Camera-type eye (tissue), 1 donor: ENCODE measurements at places on chromosomes 1 and 21. TPM values are rescaled to one million over a fixed set of nuclear protein-coding genes. Genes with fewer than 3 reads are reported as not detected.

Gene LRRIQ3
- total RNA-seq: 1.4 TPM

Gene LRRC53
- total RNA-seq: 0.11 TPM

Gene MPZ
- 19.4 TPM for total RNA-seq

Gene ASPM
- total RNA-seq: 20.5 TPM

Gene LEFTY1
- total RNA-seq: 0.60 TPM

Gene GJA9
- not detected for total RNA-seq
